Gastroesophageal sphincter (tissue), 4 donors: ENCODE measurements at places on chromosomes 4 and X.

- no peak for ATAC-seq
Observed at GRCh38 chr4:141410839-141411238, 190.1 kb downstream of the ZNF330 start.

DNA sequence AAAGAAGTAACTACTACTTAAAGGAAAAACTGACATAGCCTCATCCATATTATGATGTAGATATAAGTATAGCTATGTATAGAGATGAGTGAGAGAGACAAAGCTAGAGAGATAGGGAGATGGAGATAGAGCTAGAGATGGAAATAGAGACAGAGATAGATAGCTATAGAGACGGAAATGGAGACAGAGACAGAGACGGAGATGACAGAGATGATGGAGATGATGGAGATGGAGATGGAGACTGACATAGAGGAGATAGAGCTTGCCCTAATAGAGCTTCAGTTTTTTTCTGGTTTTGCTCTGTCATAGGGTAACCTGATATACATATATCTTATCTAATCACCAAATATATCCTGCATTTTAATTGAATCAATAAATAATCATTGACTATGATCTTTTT is 4.3 kb downstream of the EDNRA start:
- no peak for ATAC-seq

GRCh38 chrX:11530621-11531020 is 135.1 kb downstream of the ARHGAP6 start:
- no peak for ATAC-seq

DNA sequence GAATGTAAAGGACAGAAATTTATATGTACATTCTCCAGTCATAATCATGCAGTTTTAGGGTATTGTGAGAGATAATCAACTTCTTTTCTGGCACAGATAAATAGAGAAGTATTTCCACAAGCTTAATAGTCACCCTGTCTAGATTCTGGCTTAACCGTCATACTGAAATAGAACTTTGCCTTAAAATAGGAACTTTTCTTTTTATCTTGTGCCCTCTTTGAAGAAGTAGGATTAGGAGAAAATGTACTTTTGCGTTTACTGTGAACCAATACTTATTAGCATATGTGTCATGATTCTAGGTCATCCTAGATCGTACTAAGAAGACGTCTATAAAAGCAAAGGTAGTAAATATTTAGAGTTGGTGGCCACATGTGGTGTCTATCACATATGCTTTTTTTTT is 95.4 kb downstream of the NFKB1 start:
- no peak for ATAC-seq

DNA sequence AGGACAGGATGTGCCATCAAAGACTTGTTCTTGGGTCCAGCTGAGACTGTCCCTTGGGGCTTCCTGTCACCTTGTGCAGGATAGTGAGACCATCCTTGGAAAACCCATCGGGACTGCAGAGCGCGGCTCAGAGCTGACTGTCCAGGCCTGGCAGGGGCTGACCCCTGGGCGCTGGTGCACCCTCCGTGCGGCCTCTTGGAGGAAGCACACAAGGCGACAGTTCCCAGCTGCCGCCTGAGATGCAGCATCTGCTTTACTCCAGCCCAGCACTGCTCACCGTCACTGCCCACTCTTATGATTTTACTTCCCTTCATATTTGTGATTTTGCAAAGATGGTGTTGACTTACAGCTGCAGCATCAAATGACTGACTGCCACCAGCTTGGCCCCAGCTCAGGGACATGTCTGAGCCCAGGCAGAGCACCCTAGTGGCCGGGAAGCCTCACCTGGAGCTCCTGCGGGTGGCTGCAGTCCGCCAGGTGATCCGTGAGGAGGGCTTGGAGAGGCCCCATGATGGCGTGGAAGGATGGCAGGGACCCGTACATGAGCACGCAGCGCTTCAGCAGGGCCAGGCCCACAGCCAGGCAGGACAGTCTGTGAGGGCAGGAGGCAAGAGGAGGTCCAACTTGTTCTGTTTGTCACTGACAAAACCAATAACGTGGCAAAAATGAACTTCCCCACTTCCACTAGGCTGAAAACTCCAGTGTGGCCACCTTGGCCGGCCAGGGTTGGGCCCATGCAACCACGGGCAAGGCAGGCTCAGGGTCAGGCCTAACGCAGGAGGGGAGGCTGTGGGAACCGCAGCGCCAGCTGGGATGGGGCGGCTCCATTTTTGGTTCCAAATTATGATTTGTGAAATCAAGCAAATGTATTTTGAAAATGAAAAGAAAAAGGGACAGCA is 21.8 kb downstream of the NOP14 start:
- ATAC-seq, result no peak

GRCh38 chr4:188091-188490 is 63.8 kb downstream of the ZNF718 start:
- no peak for ATAC-seq

DNA sequence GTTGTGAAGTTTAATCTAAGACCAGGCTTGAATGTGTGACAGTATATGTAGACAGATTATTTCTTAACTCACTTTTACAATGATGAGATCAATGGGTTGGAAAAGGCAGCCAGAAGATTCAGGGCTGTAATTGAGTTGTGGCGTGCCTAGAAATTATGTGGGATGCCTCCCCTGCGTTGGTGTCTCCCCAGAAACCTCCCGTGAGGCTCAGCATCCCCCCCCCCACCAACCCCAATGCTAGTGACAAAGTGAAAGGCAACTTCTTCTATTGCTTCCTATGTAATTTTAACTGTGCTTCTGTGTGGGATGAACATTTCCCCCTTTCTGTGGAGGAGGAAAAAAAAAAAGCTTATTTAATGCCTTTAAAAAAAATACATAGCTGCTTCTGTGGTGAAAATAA is 297.9 kb downstream of the ARHGAP10 start:
- ATAC-seq, result no peak

- no peak for ATAC-seq
Observed at GRCh38 chr4:4871573-4872313, 12.3 kb downstream of the MSX1 start.

- ATAC-seq, result no peak
Observed at GRCh38 chrX:108025376-108025775, 19.5 kb upstream of the VSIG1 start.

DNA sequence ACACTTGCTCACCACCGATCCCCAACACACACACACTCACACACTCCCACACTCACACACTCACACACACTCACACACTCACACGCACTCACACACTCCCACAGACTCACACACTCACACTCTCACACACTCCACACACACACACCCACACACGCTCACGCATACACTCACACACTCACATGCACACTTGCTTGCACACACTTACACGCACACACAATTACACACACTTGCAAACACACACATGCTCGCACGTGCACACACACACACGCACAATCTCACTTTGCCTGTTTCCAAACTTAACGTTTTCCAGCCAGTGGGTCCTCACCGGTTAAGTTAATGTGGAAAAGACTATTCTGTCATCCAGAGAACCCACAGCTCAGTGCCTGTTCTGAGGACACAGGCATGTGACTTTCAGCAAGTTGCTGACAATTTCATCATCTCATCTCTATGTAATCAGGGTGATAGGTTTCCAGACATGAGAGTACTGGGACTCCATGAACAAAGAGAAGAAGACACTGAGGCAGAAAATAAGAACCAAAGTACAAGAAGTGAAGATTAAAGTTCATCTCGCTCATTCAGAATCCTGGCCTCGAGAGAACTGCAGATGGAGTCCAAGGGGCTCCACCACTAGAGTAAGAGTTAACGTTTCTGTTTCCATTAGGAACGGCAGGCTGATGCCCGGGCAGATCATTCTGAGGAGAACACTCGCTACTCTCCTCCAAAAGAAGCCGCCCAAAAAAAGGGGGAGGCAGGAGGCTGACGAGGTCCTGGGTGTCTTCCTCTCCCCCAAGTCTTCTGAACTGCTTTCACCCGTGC is 153.2 kb upstream of the FRG1 start:
- no peak for ATAC-seq

- peak; percentile 68 for ATAC-seq
Observed at GRCh38 chrX:42755815-42756214, 22.1 kb downstream of the PPP1R2C start.

GRCh38 chrX:108270739-108271396 is 167.4 kb downstream of the COL4A6 start:
- no peak for ATAC-seq

DNA sequence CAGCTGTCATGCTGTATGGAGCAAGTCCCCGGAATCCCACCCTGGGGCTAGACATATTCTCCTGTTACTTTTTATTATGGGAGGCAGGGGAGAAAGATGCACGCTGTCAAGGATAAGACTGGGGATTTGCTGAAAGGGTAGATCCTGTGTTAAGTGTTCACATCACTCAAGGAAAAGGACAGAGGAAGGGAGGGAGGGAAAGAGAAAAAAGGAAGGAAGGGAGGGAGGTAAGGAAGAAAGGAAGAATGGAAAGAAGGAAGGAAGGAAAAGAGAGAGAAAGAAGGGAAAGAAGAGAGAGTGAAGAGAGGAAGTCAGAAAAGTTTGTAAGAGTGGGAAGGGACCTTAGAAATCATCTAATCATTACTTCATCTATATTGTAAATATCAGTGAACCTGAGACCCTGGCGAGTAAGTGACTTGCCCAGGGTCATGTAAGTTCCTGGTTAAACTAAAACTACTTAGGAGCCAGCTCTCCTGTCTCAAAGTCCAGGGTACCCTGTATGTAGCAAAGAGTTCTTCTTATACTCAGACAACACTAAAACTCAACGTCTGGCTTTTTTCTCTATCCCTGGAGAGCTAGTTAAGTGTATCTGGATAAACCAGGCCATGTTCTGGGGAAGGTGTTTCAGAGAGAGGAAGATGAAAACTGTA is 47.2 kb upstream of the MSX1 start:
- no peak for ATAC-seq

- no peak for ATAC-seq
Observed at GRCh38 chr4:3312362-3312761, 19.5 kb downstream of the RGS12 start.

DNA sequence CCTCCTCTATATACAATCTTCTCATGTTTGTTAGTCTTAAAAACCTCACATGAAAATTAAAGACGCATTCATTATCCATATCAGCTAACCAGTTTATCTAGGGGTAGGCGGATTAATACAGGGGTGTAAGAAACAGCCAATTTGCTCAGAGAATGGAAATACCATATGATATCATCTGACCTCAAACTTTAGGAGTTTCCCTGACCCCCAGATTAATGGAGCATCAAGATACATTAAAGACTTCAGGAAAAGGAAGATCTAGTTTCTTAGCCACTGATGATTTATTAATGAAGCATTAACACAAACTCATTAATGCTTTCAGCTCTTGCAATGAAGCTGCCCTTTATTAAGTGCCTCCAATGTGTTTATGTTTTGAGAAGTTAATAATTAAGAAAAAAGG is 67.5 kb downstream of the CAMK2D start:
- no peak for ATAC-seq

DNA sequence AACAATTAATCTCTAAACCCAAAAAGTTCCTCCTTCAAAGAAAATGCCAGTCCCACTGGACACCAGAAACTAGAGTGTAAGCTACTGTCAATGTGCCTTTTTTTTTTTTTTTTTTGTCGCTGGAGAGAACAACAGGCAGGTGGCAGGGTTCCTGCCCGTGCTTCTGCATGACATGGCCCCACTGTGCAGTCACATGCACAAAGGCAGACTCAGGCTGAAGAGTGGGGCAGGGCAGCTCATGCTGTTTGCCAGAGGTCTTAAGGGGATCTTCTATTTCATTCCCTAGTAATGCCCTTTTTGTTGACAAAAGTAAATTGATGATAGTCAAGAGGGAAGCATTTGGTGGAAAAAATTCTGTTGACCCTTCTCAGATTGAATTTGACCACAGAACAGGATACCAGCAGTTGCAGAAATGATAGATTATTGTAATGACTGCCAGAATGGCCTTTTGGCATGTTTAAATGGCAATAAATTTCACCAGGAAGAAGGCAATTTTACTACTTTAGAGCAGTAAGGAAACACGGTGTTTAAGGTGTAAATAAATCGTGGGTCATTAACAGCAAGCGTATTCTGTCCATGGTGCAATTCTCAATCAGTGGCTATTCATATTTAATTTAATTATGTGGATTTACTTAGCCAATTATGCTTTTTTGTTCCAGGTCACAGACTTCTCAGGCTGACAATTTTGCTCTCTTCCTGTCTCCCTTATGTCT is 80.9 kb downstream of the NKX6-1 start:
- ATAC-seq, result no peak

DNA sequence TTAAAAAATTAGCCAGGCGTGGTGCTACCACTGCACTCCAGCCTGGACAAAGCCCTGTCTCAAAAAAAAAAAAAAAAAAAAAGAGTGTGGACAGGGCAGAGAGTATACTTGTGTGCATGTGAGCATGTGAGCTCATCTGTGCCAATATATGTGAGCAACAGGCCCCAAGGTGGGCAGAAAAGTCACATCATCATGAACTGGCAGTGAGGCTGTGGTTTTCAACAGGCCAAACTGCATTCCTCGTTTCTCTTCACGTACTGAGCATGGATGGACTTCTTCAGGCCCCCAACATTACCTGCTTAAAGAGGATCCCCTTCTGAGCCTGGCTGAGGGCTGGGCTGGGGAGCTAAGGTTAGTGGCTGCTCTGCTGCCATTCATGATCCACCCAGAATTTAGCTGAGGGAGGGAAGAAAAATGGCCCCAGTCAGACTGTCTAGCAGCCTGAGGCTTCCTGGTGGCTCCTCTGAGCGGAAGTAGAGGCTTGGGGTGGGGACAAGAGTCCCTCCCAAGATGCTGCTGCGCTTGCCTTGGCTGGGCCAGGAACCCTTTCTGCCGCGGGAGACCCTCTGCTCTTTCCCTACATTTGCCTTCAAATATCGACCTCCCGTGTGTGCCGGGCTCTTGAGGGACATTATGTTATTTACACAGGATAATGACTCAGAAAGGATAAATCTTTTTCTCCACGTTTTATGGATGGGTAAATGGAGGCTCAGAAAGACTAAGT is 55.0 kb downstream of the DIPK2B start:
- no peak for ATAC-seq

- ATAC-seq, result no peak
Observed at GRCh38 chrX:70139736-70140135, 6.5 kb downstream of the IGBP1 start.
